ENCODE measurements at places on chromosomes 6 and 20.

DNA sequence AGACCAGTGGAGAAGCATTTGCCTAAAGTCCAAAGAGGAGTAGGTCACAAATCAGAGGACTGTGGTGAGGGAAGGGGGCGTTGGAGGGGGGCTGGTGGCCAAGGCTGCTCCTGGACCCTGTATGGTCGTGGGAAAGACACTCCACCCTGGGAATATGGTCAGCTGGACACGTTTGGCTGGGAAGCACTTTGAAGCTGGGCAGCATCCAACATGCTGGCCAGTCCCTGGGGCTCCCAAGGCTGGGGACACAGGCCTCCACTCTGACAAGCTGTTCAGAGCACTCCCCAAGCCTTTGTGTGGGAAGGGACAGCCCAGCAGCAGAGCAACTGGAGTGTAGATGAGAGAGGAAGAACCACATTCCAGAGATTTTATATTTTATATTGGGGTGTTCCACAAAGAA lies 203.2 kb downstream of the ANKRD60 start:
- H3K27me3 ChIP-seq: peaks cover 2% of the 10 kb centered on the region
- no peak overlapping the region for H3K27ac ChIP-seq
- H3K36me3 ChIP-seq: no peaks in the 10 kb centered on the region
- peaks cover 30% of the 10 kb centered on the region for H3K4me1 ChIP-seq

GRCh38 chr20:19932170-19932667 lies 84.9 kb upstream of the NAA20 start:
- H3K4me1 ChIP-seq: peaks cover 9% of the 10 kb centered on the region
- H3K4me3 ChIP-seq: no peak overlapping the region
- H3K27ac ChIP-seq: peak overlapping the region; percentile 19
- no peaks in the 10 kb centered on the region for H3K27me3 ChIP-seq
- peak; percentile 68 for DNase-seq
- H3K36me3 ChIP-seq: peaks cover 14% of the 10 kb centered on the region

GRCh38 chr6:19892260-19892659 lies 55.1 kb downstream of the ID4 start:
- H3K36me3 ChIP-seq: no peaks in the 10 kb centered on the region
- H3K4me3 ChIP-seq: no peak overlapping the region
- no peak overlapping the region for H3K27ac ChIP-seq
- H3K27me3 ChIP-seq: no peaks in the 10 kb centered on the region
- no peaks in the 10 kb centered on the region for H3K4me1 ChIP-seq
- no peak for DNase-seq

- no peak overlapping the region for H3K27ac ChIP-seq
- no peak overlapping the region for H3K4me3 ChIP-seq
- DNase-seq: no peak
- H3K27me3 ChIP-seq: no peaks in the 10 kb centered on the region
These were observed 83.7 kb upstream of the AHI1 start for GRCh38 chr6:135581211-135581610.

GRCh38 chr6:63452125-63452524 lies 120.2 kb upstream of the LOC128125822 start:
- no peaks in the 10 kb centered on the region for H3K4me1 ChIP-seq
- no peak overlapping the region for H3K27ac ChIP-seq
- DNase-seq: no peak
- H3K27me3 ChIP-seq: no peaks in the 10 kb centered on the region
- H3K36me3 ChIP-seq: no peaks in the 10 kb centered on the region
- no peak overlapping the region for H3K4me3 ChIP-seq

GRCh38 chr6:169752074-169752623 lies 727 bp downstream of the ERMARD start:
- peak overlapping the region; percentile 93 for H3K27ac ChIP-seq
- no peak for DNase-seq

DNA sequence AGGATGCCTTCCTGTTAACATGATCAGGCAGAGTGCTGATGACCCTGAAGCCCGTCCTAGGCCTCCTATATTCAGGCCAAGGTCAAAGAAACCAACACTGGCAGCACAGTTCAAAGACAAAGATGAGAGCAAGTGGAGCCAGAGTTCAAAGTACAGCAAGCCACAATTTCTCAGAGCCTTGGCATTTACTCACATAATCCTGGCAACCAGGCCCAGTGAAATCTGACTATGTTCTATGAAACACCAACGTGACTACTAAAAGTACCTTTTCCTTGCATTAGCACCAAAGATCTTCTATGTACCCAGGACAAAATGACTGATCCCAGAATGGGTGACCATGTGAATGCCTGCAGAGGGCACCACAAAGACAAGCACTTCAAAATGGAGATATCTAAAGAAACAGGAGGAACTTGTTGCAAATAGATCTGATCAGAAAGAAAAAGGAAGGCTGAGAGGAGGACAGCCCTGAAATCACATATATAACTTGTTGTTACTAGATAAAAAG lies 3.9 kb downstream of the NFS1 start:
- H3K36me3 ChIP-seq: peaks cover 22% of the 10 kb centered on the region
- no peak overlapping the region for H3K27ac ChIP-seq
- H3K4me1 ChIP-seq: peaks cover 22% of the 10 kb centered on the region
- H3K27me3 ChIP-seq: no peaks in the 10 kb centered on the region
- H3K4me3 ChIP-seq: no peak overlapping the region

DNA sequence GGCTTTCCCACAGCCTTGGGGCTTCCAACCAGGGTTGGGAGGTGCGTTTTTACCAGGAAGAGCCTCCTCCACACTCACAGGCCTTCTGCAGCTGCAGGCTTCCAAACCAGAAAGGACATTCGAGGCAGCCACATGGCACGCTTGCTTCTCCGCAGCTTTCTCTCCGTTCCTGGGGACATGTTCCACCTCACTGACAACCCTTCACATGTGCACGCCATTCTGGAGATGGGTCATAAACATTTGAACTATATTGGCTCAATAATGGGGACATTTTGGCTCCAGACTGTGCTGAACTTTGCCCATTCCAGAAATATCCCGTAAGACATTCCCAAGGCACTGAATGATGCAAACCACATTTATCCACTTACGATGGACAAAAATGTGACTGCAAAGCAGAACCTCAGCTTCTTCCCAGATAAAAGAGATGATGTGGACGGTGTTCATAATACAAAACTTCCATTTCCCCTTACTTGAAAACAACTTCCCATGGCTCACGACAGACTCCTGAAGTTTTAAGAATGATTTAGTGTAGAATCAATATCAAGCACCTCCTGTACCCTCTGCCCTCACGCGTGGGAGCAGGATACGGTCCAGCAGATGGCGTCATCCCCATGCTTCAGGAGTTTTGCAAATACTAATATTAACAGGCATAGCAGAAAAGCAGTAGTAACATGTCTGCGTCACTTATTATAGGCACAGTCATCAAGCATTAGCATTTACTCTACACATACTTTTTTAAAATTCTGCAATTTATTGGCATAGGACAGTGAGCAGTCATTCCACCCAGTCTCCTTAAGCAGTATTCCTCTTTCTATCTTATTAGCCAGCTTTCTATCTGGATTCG lies 25.4 kb upstream of the FOXF2 start:
- H3K36me3 ChIP-seq: no peaks in the 10 kb centered on the region
- no peaks in the 10 kb centered on the region for H3K4me1 ChIP-seq
- DNase-seq: no peak
- H3K27ac ChIP-seq: no peak overlapping the region
- H3K4me3 ChIP-seq: no peak overlapping the region
- no peaks in the 10 kb centered on the region for H3K27me3 ChIP-seq

- H3K4me1 ChIP-seq: no peaks in the 10 kb centered on the region
- no peak for DNase-seq
- no peak overlapping the region for H3K27ac ChIP-seq
These were observed 60.5 kb upstream of the PRND start for GRCh38 chr20:4661191-4661590.

GRCh38 chr6:91482498-91482897 lies 895.6 kb upstream of the MAP3K7 start:
- H3K36me3 ChIP-seq: no peaks in the 10 kb centered on the region
- no peaks in the 10 kb centered on the region for H3K27me3 ChIP-seq
- H3K27ac ChIP-seq: no peak overlapping the region
- no peak for DNase-seq

GRCh38 chr6:16372029-16372776 lies 133.8 kb downstream of the GMPR start:
- H3K27ac ChIP-seq: no peak overlapping the region
- H3K4me3 ChIP-seq: no peak overlapping the region
- no peak for DNase-seq
- no peaks in the 10 kb centered on the region for H3K27me3 ChIP-seq
- no peaks in the 10 kb centered on the region for H3K36me3 ChIP-seq
- peaks cover 5% of the 10 kb centered on the region for H3K4me1 ChIP-seq

Measured in tibial artery (tissue), 4 donors.